ENCODE measurements at places on chromosomes 12 and 14.

DNA sequence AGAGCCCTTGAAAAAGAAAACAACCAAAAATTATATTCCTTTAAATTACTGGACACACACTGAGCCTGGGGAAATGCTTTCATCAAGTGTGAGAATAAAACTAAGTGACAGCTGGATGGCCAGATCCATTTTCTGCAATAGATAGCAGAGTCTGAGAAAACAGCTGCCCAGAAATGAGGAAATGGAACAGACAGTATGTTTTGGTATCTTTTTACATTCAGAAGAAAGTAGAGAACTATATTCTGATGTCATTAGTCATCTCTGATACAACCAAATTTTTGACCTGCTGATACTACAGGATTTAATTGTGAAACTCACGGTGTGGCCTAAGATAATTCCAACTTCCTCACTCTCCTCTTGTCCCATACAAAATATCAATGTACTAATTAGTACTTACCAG, 78.2 kb downstream of the HMGA2 start:
- no peak for DNase-seq

GRCh38 chr12:4796694-4797482, 76.7 kb downstream of the GALNT8 start:
- DNase-seq, result no peak

DNA sequence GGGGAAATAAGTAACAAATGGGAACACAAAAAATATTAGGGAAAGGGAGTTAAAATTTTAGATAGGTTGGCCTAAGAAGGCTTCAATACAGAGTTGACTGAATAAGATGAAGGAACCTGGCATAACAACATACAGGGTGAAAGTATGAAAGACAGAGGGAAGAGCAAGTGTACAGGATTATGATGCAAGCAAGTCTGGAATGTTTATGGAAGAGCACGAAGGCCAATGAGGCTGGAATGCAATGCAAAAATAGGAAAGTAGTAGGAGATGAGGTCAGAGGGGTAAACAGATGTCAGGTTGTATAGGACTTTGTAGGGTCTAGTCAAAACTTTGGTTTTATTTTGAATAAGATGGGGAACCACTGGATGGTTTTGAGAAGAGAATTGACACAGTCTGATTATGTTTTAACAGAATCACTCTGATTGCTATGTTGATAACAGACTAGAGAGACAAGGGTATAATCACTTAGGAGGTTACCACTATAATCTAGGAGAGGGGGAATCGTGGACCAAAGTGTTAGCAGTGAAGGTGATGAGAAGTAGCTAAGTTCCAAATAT, 96.8 kb downstream of the OSBPL8 start:
- DNase-seq, result no peak

- DNase-seq, result no peak
Measured at GRCh38 chr12:52353766-52354165, 13.5 kb downstream of the KRT85 start.

DNA sequence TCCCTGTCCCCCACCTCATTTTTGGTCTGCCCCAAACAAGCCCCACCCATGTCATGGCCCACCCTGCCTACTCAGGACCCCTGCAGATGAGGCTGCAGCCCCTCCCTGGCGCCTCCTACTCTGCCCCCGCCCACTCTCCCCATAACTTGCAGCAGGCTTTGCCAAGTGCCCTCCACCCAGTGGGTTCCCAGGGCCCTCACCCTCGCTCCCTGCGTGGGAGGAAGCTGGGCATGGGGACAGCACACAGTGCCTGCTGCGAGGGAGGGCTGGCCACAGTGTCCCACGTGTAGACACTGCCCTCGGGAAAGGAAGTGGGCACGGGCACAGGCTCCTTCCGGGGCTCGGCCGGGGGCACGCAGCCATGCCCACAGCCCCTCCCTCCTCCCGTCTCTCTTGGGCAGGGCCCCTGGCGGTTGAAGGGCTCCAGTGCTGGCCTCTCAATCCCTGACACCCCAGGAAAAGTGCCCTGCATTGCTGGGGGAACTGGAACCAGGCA, 9.4 kb downstream of the AKT1 start:
- DNase-seq, result no peak

DNA sequence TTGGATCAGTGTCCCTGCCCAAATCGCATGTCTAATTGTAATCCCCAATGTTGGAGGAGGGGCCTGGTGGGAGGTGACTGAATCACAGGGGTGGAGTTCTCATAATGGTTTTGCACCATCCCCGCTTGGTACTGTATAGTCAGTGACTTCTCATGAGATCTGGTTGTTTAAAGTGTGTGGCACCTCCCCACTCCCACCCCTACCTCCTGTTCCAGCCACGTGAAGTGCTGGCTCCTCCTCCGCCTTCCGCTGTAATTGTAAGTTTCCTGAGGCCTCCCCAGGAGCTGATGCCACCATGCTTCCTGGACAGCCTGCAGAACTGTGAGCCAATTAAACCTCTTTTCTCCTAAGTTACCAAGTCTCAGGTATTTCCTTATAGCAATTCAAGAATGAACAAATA, 67.2 kb downstream of the FERMT2 start:
- no peak for DNase-seq

DNA sequence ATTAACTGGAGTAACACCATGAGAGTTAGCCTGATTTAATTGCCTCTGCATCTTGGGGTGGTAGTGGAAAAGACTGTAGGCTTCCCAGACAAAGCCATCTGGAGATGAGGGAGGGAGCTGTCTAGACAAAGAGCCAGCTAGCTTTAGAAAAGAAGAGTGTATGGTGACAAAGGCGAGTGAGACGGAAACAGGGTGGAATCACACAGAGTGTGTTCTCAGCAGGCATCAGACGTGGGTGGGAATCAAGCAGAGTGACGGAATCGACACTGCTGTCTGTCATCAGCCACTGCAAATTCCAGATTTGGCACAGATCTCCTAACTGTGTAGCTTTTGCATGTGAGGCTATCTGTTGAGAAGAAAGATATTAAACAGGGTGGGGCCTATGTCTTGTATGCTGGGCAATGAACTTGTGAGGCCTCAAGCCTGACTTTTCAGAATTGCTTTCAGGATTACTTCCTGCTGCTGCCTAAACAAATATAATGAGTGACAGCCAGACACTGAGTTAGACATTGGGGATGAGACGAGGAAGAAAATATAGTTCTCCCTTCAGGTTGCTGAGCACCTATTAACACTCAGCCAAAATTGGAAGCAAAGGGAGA, 236.5 kb upstream of the GRIP1 start:
- DNase-seq, result no peak

DNA sequence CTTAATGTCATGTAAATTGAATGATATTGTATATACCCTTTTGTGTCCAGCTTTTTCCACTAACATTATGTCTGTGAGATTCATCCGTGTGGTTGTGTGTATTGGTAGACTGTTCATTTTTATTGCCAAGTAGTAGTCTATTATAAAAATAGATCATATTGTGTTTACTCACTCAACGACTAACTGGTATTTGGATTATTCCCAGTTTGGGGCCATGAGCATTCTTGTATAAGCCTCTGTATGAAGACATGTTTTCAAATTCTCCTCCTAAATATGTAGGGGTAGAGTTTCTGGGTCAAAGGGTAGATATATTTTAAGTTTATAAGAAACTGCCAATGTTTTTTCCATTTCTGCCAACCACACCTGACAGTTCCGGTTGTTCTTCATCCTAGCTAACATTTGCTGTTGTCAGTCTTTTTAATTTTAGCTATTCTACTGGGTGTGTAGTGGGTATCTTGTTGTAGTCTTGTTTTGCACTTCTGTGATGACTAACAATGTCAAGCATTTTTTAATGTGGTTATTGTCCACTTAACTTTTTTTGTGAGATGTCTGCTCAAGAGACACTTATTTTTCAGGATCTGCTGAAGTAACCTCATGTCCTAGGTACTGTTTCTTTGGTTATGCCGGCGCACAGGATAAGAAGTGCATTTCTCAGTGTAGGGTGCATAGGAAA, 93.2 kb downstream of the DACT1 start:
- DNase-seq, result no peak

DNA sequence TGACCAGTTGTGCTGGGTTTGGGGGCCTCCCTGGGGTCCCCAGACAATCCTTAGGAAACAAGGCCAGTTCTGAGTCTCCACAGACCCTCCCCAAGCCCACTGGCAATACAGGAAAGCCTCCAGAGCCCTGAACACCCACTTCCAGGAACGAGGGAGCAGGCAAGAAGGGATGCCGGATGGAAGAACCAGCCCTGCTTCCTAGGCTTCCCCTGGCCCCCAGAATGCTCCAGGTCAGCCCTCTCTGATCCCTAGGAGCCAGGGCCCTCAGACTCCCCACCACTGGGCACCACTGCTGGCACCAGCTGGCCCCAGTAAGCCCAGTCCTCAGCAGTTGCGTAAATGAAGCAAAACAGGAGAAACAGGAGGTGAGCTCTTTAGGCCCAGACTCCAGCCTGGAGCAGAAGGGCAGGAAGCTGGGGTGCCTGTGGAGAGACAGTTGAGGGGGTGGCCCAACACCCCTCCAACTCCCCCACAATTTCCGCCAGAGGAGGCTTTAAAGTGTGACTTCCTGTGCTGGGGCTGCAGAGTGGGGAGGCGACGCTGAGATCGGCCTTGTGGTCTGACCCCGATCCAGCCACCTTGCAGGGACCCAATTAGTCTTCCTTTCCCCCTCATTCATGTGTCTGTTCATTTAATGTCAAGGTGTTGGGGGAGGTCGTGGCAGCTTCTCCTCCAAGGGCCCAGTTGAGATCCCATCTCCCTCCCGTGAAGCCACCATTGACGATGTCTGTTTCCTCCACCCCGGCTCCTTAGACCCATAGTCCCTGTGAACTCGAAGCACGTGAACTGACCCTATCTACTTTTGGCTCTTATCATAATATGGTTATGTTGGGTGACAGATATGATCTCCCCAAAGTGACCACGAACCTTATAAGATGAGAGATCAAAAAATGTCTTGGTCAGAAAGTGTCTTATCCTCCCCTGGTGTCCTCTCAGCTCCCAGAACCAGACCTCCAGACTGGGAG, 4.7 kb downstream of the TNFRSF1A start:
- DNase-seq, result no peak

- DNase-seq, result no peak
Measured at GRCh38 chr14:81018251-81018650, 62.8 kb downstream of the TSHR start.

- DNase-seq, result no peak
Measured at GRCh38 chr12:64669270-64669842, 59.1 kb downstream of the RASSF3 start.

GRCh38 chr12:104226672-104227071, 11.1 kb downstream of the TXNRD1 start:
- no peak for DNase-seq

DNA sequence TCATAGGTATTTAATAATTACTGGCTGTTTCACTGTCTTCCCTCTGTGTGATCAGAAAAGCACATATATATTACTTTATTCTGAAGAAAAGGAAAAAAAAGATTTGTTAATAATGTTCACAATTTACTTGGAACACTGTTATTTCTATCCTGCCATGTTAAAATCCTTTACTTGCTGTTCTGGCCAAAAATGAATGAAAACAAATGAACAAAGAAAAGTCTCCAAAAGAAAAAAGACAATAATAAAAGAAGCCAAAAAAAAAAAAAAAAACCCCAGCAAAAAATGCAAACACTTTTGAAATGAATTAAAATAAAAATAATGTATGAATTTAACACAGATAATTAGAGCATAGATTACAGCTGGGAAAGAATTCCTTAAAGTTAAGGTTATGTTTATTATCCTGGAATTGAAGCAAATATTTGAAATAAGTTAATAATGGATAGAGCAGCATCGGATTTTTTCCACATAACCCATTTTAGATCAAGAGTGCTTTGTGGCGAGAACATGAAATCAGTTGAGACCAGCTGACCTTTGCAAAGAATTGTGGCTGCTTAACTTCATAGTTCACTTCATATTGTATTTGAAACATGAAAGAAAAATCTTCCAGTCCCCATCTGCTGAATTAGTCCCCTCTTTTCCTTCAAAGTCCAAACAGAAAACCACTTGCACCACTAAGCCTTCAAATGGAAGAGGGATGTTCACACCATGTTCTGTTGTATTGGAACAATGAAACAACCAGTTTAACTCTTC, 444.8 kb downstream of the ADAMTS20 start:
- no peak for DNase-seq

GRCh38 chr12:64001439-64001838, 156.9 kb downstream of the SRGAP1 start:
- DNase-seq, result no peak

- no peak for DNase-seq
Measured at GRCh38 chr12:122161682-122162081, 12.3 kb downstream of the IL31 start.

- no peak for DNase-seq
Measured at GRCh38 chr12:21300632-21301031, 34.1 kb downstream of the SLCO1A2 start.

DNA sequence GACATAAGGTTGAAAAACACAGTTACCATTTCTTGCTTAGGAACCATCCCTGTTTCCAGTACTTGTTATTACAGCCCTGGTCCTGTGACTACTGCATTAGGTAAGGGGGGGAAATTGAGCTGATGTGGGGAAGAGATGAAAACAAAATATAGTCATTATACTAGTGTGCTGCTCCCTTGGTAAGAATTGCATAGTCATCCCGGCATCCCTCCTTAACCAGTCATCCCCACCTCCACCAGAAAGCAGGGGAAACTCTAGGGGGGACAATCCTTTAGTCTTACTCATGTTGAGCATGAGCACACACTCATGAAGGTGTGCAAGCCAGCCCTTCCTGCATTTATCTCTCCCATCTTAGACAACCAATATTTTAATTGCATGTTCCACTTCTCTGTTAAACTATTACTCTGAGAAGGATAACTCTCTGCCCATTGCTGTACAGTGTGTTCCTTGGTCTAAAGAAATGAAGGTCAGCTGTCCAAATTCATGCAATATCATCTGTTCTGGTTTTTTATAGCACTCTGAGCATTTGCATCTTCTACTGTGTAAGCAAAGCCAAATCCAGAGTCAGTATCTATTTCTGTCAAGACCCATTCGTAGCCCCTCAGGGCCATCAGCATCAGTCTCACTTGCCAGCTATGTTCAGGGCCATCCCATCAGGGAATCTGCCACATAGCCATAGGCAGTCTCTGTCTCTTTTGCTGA, 46.8 kb downstream of the TMEM30B start:
- DNase-seq, result no peak

DNA sequence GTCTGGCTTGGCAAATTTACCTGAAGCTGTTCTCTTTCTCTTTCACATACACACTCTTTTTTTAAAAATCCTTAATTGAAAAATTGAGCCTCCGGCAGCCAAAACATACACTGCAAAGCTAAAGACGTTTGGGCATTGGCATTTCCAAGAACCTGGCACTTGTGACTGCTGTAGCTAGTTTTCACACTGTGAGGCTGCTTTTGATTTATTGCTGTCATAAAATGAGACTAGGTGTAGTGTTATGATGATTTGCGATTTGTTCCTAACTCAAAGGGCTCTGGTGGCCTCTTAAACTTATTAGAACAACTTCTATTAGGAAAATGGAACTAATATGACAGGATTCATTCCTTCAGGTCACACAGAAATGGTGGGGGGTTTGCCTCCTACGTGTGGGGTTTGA, 377.1 kb upstream of the FAR2 start:
- no peak for DNase-seq

DNA sequence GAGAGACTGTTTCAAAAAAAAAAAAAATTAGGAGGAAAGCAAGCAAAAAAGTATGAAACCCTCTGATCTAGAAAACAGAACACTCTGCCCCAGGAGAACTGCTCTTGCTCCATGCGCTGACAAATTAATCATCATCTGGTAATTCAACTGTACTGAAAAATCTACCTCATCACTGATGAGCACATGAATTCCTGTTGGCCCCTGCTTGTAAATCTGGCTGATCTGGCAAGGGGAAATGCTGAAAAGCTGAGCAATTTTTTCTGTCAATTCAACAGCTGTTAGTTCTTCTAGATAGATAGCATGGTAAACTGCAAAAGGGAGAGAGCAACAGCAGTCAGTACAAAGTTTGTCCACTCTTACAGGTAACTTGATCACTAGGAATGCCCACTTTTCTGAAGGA, 15.2 kb upstream of the CSRNP2 start:
- DNase-seq, result no peak

Measured in stimulated activated CD8-positive, alpha-beta memory T cell treated with anti-CD3 and anti-CD28 coated beads, Interleukin-15, amount 100 ng/mL, for 48 hours (primary cell).